Uterine smooth muscle cell (primary cell): ENCODE measurements at places on chromosomes 2 and 18. TPM values are rescaled to one million over a fixed set of nuclear protein-coding genes. Genes with fewer than 3 reads are reported as not detected.

Gene DUSP19
- total RNA-seq: 3.3 and 3.7 TPM in 2 replicates

Gene PROKR1
- total RNA-seq: not detected in 2 replicates

Gene SP5
- not detected in 2 replicates for total RNA-seq

Gene ZNF519
- 3.7 and 6.4 TPM in 2 replicates for total RNA-seq

Gene BZW1
- 303 and 519 TPM in 2 replicates for total RNA-seq

Gene SETBP1
- 2.2 and 3.2 TPM in 2 replicates for total RNA-seq

Gene STAMBP
- 22.1 and 23.0 TPM in 2 replicates for total RNA-seq

Gene SERPINB7
- 79.4 and 136 TPM in 2 replicates for total RNA-seq

Gene NEUROD1
- not detected in 2 replicates for total RNA-seq

Gene ACYP2
- 9.0 and 13.4 TPM in 2 replicates for total RNA-seq

Gene NYAP2
- total RNA-seq: not detected in 2 replicates

Gene CHN1
- 5.4 and 10.8 TPM in 2 replicates for total RNA-seq

Gene PLB1
- 1.9 and 3.1 TPM in 2 replicates for total RNA-seq

Gene MOCOS
- 2.2 and 5.6 TPM in 2 replicates for total RNA-seq

Gene ITGB6
- total RNA-seq: under 0.01 TPM in 1 of 2 replicates, not detected in the other

Gene RETREG2
- total RNA-seq: 75.1 and 77.5 TPM in 2 replicates

Gene DLX1
- 0.11 TPM in 1 of 2 replicates, not detected in the other for total RNA-seq

Gene B4GALT6
- total RNA-seq: 6.2 and 6.6 TPM in 2 replicates

Gene GCKR
- total RNA-seq: 0.12 and 0.22 TPM in 2 replicates

Gene HRH4
- under 0.01 and 0.12 TPM in 2 replicates for total RNA-seq

Gene FZD7
- 29.1 and 33.4 TPM in 2 replicates for total RNA-seq

Gene UGT1A3
- total RNA-seq: not detected in 2 replicates

Gene GRP
- total RNA-seq: not detected in 2 replicates

Gene IL1B
- total RNA-seq: 0.77 and 1.7 TPM in 2 replicates

Gene CTAGE1
- not detected in 2 replicates for total RNA-seq

Gene DYNAP
- not detected in 2 replicates for total RNA-seq

Gene LRRTM1
- total RNA-seq: 0.25 and 0.44 TPM in 2 replicates

Gene PXDN
- 102 and 189 TPM in 2 replicates for total RNA-seq

Gene CHRND
- total RNA-seq: not detected in 2 replicates

Gene FSHR
- not detected in 2 replicates for total RNA-seq

Gene ARHGAP25
- total RNA-seq: 1.1 and 3.7 TPM in 2 replicates

Gene ARPC2
- 300 and 448 TPM in 2 replicates for total RNA-seq

Gene SOX11
- total RNA-seq: 0.37 and 0.66 TPM in 2 replicates

Gene HOXD13
- total RNA-seq: 7.5 and 7.7 TPM in 2 replicates

Gene SKOR2
- not detected in 2 replicates for total RNA-seq

Gene CABLES1
- 1.4 and 2.7 TPM in 2 replicates for total RNA-seq

Gene CXCR2
- total RNA-seq: not detected in 2 replicates

Gene RRM2
- 21.0 and 76.0 TPM in 2 replicates for total RNA-seq

Gene ATL2
- total RNA-seq: 112 and 161 TPM in 2 replicates

Gene TCF23
- not detected in 2 replicates for total RNA-seq

Gene SP100
- total RNA-seq: 92.0 and 106 TPM in 2 replicates

Gene CDC42EP3
- total RNA-seq: 26.0 and 32.9 TPM in 2 replicates

Gene RAB10
- total RNA-seq: 156 and 159 TPM in 2 replicates

Gene ST6GAL2
- 0.11 and 0.25 TPM in 2 replicates for total RNA-seq

Gene TMEM198
- total RNA-seq: 0.77 and 1.9 TPM in 2 replicates

Gene TGFBRAP1
- 18.1 and 22.0 TPM in 2 replicates for total RNA-seq

Gene RIT2
- not detected in 2 replicates for total RNA-seq

Gene DSG4
- total RNA-seq: not detected in 2 replicates

Gene DNAH7
- total RNA-seq: 0.77 and 1.4 TPM in 2 replicates

Gene TMEM163
- not detected in 2 replicates for total RNA-seq

Gene POMC
- 1.1 and 1.7 TPM in 2 replicates for total RNA-seq

Gene FOXI3
- not detected in 2 replicates for total RNA-seq
